ENCODE measurements at places on chromosomes 2 and 18.
A peak's percentile ranks its signal among the peaks of the same experiment; 100 is the strongest.

DNA sequence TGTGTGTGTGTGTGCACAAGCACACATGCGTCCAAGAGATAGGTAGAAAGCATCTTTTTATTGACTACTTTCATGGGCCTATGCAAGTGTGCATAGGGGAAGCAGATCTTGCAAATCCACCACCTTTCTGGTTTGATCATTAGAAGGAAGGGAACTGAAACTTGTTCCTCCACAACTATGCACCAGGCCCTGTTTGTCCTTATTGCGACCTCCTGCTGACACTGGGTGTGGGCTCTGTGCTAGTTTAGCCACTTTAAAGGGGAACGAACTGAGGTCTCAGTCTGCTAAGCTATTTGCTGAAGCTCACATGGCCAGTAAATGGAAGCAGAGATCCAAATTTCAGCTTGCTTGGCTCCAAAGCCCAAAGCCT, 32.1 kb upstream of the INSIG2 start:
- no peak for DNase-seq

- peak; percentile 44 for DNase-seq
Observed at GRCh38 chr2:188399159-188399558, 107.5 kb downstream of the GULP1 start.

DNA sequence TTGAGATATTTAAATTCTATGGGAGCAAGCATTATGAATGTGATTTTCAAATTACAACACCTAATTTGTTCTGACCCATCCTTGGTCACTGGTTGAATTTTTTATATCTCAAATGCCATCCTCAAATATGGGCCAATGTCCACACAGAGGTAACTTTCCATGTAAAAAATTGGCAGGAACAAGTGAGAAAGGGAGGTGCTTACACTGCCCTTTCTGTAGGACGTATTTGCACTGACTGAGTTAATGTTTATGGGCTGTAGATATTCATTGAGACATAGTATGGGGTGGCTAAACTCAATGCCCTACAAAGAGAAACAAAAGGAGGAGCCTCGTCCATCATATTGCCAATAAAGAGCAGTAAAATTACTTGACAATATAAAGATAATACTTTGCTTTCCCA, 259.3 kb downstream of the NRXN1 start:
- DNase-seq = no peak

DNA sequence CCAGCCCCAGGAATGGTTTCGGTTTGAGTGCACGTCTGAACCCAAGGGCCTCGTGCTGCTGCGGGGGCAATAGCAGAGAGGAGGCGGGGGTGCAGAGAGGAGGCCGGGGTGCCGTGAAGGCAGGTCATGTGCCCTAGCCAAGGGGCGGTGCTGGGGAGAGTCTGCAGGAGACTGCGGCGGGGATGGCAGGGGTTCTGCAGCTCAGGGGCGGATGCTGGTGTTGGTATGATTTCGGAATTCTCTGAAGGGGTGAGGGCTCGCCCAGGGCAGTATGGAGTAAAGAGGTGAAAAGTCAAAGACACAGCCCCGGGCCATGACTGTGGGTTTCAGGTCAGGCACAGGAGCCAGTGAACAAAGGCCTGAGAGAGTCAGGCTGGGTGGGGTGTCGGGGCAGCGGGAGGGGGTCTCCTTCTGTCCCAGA, 186.5 kb upstream of the HDAC4 start:
- no peak for DNase-seq

DNA sequence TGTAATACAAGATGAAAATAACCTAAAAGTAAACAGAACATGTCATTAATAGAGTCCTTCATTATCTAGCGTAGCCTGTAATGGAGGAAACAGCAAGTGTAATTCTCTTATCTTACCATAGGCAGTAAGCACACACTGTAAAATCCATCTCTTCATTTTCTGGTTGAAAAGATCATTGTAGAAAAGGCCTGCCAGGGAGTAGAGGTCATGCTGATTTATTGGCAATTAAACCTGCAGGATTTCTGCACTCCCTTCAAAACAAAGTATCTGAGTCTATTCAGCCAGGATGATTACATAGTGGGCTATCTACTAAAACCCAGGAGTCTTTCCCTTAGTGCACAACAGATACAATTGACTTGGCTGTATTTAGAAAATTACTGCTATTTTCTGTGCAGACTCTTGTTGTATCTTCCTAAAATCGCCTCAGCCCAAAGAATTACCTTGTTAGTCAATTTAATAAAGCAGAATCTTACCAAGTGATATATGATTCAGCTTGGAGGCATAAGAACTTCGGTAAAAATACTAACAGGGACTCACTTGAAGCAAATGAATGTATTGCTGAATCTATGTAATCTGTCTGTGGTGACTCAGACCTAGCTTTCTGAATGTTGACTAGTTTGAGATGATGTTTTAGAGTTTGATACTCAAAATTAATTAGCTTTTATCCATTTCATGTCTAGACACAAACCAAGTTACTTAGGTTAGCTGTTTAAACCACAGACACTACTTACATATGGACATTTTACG, 250.4 kb upstream of the STON1 start:
- DNase-seq = no peak

- DNase-seq = peak; percentile 36
Observed at GRCh38 chr2:200677721-200678532, 92.1 kb downstream of the AOX1 start.

- DNase-seq = no peak
Observed at GRCh38 chr2:99153921-99154604, 679 bp downstream of the TSGA10 start.

- DNase-seq = no peak
Observed at GRCh38 chr2:105739426-105739825, 5.3 kb upstream of the NCK2 start.

DNA sequence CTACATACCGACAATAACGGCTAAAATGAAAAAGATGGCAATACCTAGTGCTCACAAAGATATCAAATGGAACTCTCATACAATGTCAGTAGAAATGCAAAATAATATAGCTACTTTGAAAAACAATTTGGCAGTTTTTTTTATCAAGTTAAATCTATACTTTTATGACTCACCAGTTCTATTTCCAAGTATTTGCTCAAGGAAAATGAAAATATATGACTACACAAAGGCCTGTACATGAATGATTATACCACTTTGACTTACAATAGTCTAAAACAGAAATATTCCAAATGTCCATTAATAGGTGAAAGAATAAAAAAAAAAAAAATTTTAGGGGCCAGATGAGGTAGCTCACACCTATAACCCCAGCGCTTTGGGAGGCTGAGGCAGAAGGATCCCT, 219.8 kb downstream of the ZRANB3 start:
- DNase-seq = no peak

- no peak for DNase-seq
Observed at GRCh38 chr18:10128921-10129501, 215.2 kb downstream of the VAPA start.

GRCh38 chr2:239245872-239246721, 154.7 kb downstream of the HDAC4 start:
- DNase-seq = no peak

DNA sequence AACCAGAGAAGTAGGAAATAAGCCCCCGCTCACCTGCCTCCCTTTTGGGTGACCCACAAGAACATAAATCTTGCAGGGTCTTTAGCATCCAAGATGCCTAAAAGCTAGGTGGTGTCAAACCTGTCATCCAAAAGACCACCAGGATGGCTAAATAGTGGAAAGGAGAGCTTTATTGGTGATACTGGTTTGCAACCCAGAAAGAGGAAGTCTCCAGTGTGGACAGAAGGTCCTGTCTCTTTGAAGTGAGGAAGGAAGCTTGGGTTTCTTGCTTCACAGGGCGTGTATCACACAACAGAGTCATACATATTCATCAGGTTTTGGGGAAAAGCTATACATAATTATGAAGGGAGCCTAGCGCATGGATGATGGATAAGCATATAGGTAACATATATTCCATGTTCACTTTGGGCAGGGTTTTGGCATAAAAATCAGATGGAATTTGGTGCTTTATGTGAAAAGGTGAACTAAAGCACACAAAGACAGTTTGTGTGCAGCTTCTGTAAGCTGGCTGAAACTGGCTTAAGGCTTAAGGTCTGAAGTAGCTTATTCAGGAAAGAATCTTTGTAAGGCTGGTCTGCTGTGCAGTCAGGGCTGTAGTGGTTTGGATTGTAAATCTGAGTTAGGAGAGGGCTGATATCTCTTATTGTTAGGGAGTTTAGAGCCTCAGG, 102.2 kb upstream of the MSH2 start:
- no peak for DNase-seq

DNA sequence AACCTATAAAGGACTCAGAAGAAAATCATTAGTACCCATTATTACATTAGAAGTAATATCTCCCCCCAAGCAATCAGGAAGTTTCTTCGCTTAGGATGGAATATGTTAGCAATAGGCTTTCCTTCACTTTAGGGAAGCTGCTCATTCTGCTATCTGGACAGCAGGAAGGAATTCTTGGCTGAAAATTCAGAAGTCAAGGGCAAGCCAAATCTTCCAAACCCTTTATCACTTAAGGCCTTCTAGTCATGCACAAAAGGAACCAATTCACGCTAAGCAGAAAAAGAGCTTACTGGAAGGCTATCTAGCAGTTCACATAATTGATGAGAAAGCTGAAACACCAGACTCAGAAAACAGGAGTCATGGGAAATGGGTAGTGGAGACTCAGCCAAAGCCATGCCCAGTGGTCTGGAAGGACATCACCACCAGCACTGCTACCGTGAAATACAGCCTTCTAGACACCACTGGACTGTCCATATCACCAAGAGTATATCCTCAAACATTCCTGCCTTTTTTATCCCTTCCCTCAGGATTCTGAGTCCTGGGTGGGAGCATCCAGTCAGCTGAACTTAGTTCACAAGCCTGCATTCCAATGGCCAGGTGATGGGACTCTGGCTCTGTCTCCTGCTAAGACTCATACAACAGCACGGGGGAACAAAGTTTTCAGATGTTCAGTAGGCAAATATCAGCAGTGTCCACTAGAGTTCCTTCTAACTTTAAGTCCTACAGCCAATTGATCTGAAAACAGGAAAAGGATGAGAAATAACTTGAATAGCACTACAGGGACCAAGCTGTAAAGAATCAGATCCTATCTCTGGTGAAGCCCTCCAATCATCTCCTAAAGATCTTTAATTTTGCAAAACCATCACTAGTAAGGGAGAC, 14.8 kb upstream of the ADAM17 start:
- no peak for DNase-seq

DNA sequence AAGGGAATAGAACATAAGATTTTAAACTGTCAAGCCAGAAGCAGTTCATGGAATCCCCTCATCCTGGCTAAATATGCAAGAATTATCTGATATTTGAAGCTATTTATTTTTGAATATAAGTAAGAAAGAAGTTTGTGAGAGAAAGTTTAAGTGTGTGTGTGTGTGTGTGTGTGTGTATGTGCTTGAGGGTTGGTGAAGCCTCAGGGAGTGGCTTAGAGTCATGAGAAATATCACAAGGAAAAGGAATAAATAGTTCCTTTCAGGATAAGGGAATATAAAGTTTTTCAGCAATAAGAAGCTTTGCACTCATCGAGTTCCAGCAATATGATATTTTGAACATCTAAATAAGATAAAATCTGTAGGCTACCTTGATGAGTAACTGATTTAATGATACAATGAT, 359.6 kb downstream of the MEIS1 start:
- DNase-seq = no peak

DNA sequence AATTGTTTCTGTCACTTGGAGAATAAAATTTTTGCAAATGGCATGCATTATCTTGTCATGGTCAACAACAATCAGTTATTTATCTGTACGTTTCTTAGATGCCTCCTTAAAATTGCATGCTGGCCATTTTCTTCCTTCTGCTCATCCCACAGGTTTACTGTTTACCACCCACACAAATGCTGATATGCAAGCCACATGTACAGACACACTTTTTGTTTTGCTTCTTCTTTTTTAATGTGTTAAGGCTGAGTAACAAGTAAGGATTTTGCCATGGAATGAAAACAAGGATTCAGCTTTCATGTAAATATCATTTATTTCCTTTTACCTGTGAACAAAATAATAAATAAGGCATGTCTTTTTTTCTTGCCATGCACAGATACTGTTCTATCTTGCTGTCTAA, 1077.1 kb upstream of the ZEB2 start:
- no peak for DNase-seq

DNA sequence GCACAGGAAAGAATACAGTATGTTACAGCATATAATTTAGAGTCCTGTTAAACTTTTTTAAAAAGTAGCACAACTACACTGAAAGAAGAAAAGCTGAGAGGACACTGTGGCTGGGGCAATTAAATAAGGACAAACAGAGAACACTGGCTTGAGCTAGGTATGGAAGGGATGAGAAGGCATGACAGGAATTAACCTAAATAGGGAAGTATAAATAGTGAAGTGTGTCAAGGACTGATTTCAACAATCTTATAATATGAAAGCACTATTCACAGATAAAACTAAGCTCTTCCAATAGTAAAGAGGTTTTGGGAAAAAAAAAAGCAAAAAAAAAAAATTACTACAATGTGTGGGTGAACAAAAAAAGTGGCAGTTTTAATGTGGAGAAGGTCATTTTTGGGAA, 45.5 kb downstream of the PPP3R1 start:
- DNase-seq = no peak

DNA sequence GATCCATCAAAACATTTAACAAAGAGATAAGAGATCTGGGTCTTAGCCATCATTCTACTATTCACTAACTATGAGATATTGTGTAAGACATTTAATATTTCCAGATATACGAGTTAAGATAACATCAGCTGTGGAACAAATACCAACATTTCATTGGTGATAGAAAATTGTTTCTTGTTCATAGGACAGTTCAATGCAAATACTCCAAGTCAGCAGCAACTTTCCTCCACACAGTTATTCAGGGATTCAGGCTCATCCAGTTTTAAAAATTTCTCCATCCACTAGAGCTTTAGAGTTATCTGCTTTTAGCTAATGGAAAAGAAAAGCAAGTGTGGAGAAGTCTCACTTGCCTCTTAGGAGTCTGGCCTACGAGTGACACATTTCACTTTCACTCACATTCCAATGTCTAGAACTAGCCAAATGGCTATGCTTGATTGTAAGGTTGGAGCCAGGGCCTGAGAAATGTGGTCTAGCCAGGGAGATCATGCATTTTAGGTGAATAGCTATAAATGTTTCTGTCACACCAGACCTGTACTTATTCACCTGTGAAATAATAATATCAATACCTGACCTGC, 119.3 kb upstream of the MAPRE2 start:
- DNase-seq = no peak

- DNase-seq = no peak
Observed at GRCh38 chr2:235066490-235066889, 114.7 kb downstream of the SH3BP4 start.

- no peak for DNase-seq
Observed at GRCh38 chr2:179487010-179487731, 222.5 kb upstream of the SESTD1 start.

DNA sequence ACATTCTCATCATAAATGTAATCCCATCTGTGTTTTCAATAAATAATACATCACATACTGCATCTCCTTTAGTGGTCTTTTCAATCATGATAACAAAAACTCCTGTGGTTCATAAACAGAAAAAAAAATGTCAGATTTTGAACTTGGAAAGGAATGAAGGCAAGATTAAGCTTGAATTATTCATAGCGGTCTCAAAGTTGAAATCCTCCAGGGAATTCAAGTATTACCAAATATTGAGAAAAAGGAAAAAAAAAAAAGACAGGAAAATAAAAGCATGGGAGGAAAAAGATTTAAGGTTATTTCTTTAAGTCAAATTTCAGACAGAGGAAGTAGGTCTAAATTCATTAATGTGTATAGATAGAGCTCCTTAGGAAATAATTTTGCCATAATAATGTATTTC, 92.1 kb downstream of the COLEC12 start:
- DNase-seq = no peak
